ENCODE measurements at places on chromosomes 1 and 21.

DNA sequence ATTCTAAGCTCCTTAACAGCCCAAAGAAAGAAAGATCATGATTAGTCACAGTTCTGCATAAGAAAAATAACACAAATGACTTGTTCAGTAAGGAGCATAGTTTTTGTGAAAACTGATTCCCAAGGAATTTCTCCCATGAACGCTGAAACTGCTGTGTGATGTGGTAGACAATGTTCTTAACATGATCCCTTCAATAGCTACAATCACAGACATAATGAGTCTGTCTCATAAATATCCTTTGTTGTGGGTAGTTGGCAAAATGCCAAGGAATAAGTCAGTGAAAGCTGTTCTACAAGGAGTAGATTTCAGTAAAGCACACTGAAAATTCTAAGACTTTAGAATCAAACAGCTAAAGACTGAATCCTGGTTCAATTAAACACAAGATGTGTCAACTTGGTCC, 404.8 kb downstream of the HLX start:
- no peaks in the 10 kb centered on the region for H3K27me3 ChIP-seq
- no peaks in the 10 kb centered on the region for H3K4me1 ChIP-seq
- no peak overlapping the region for H3K27ac ChIP-seq
- no peak overlapping the region for H3K4me3 ChIP-seq

DNA sequence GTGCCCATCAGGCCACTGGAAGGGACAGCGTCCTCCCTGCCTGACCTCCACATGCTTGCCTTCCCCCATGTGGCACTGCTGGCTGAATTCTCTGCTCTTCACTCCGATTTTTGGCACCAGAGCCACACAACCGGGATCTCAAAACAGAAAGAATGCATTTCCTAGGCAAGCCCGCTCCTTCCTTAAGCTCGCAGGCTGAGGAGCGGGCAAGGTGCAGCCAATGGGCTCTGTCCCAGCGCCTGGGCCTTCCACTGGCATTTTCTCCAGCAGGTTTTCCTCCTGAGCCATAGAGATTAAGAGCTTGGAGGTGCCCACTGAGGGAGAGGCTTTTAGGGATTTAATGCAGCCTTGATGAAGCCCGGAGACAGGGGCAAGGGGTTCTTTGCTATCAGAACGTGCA, 158.0 kb downstream of the IGSF21 start:
- DNase-seq: no peak
- H3K4me1 ChIP-seq: no peaks in the 10 kb centered on the region
- H3K27me3 ChIP-seq: peaks cover 1% of the 10 kb centered on the region
- no peak overlapping the region for H3K27ac ChIP-seq
- H3K4me3 ChIP-seq: no peak overlapping the region
- no peaks in the 10 kb centered on the region for H3K36me3 ChIP-seq

DNA sequence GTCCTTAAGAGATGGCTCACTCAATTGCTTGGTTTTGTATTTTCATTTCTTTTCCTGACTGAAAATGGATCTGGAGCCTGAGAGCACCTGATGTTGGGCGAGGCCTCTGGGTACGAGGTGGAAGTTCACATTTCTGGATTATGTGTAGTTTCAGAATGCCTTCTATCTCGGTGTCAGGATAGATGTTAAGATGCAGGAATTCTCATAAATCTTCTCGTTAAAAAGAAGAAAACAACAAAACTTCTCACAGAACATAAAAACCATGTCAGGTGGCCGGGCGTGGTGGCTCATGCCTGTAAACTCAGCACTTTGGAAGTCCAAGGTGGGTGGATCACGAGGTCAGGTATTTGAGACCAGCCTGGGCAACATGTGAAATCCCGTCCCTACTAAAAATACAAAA, 101.8 kb downstream of the RHOU start:
- H3K4me1 ChIP-seq: no peaks in the 10 kb centered on the region
- no peaks in the 10 kb centered on the region for H3K27me3 ChIP-seq
- DNase-seq: no peak
- H3K27ac ChIP-seq: no peak overlapping the region
- no peak overlapping the region for H3K4me3 ChIP-seq

GRCh38 chr1:70966018-70966638, 81.5 kb downstream of the PTGER3 start:
- no peak overlapping the region for H3K27ac ChIP-seq
- H3K36me3 ChIP-seq: no peaks in the 10 kb centered on the region
- no peak overlapping the region for H3K4me3 ChIP-seq
- no peaks in the 10 kb centered on the region for H3K27me3 ChIP-seq
- no peak for DNase-seq
- no peaks in the 10 kb centered on the region for H3K4me1 ChIP-seq

DNA sequence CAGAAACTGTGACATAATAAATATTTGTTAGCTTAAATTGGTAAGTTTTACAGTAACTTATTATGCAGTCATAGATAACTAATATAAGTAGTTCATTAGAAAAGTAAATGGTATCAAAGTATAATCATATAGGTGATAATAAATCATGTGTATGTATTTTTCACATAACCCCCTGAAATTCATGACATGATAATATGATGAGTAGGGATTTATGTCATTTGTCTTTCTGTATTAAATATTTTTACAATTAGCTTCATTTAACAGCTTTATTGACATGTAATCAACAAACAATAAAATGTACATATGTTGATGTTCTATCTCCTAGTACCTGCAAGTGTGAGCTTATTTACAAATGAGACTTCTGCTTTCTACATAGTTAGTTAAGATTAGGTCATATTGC, 9.8 kb upstream of the FCGR2A start:
- DNase-seq: no peak
- no peak overlapping the region for H3K4me3 ChIP-seq
- no peaks in the 10 kb centered on the region for H3K27me3 ChIP-seq

- H3K4me3 ChIP-seq: peak overlapping the region; percentile 73
- H3K4me1 ChIP-seq: peaks cover 9% of the 10 kb centered on the region
- peak; percentile 92 for DNase-seq
- H3K36me3 ChIP-seq: no peaks in the 10 kb centered on the region
- peak overlapping the region; percentile 97 for H3K27ac ChIP-seq
Observed at GRCh38 chr1:12615865-12616708, 1.9 kb downstream of the DHRS3 start.

- H3K4me3 ChIP-seq: no peak overlapping the region
- H3K27ac ChIP-seq: no peak overlapping the region
- no peaks in the 10 kb centered on the region for H3K36me3 ChIP-seq
- H3K4me1 ChIP-seq: peaks cover 7% of the 10 kb centered on the region
- no peaks in the 10 kb centered on the region for H3K27me3 ChIP-seq
Observed at GRCh38 chr1:221884821-221885220, 142.9 kb upstream of the DUSP10 start.

GRCh38 chr1:159786465-159786864, 5.7 kb downstream of the DUSP23 start:
- H3K27me3 ChIP-seq: no peaks in the 10 kb centered on the region
- no peak overlapping the region for H3K27ac ChIP-seq

- H3K27me3 ChIP-seq: no peaks in the 10 kb centered on the region
- DNase-seq: no peak
- H3K36me3 ChIP-seq: no peaks in the 10 kb centered on the region
- H3K4me3 ChIP-seq: no peak overlapping the region
- H3K27ac ChIP-seq: no peak overlapping the region
- no peaks in the 10 kb centered on the region for H3K4me1 ChIP-seq
Observed at GRCh38 chr1:197544130-197544529, 231.2 kb downstream of the DENND1B start.

DNA sequence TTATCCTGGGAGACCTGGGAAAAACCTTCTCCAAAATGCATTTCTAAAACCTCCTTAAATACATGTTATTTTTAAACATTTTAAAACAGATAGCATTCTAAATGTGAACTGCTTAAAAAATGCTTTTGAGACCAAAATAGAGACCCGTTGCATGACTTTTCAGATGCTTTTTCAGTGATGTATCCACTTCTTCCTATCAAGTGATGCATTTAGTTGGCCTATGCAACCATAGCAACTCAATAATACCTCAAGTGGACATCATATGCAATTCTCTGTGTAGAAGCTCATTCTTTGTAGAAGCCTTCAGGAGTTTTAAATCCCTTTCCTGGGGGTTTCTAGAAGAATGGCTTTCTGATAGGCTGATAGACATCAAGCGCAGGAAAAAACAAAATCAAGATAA, 94.5 kb upstream of the RAVER2 start:
- H3K27me3 ChIP-seq: no peaks in the 10 kb centered on the region
- no peaks in the 10 kb centered on the region for H3K36me3 ChIP-seq
- no peak overlapping the region for H3K4me3 ChIP-seq
- H3K4me1 ChIP-seq: peaks cover 2% of the 10 kb centered on the region

- H3K27me3 ChIP-seq: no peaks in the 10 kb centered on the region
- H3K27ac ChIP-seq: no peak overlapping the region
- H3K4me3 ChIP-seq: no peak overlapping the region
- peak; percentile 38 for DNase-seq
- no peaks in the 10 kb centered on the region for H3K4me1 ChIP-seq
Observed at GRCh38 chr1:226625832-226626576, 77.4 kb downstream of the STUM start.

DNA sequence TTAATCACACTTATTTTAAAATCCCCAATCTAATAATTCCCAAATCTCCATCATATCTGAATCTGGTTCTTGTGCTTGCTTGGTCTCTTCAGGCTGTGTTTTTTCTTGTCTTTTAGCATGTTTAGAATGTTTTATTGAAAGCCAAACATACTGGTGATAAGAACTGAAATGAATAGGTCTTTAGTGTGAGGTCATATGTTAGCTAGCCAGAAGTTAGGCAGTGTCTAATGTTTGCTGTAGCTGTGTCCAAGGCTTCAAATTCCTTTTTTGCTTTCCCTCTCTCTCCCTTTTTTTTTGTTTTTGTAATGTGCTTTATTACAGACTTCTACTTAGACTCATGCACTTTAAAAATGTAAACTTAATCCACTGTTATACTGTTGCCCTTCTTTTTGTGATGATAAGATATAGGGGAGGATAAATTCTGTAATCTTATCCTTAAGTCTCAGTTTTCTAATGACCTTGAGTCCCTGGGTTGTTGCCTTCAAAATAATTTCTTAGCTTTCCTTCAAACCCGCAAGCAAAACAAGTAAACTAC, 725.1 kb downstream of the BRINP3 start:
- H3K4me1 ChIP-seq: no peaks in the 10 kb centered on the region
- no peak for DNase-seq
- no peak overlapping the region for H3K4me3 ChIP-seq
- H3K27ac ChIP-seq: no peak overlapping the region

- H3K27ac ChIP-seq: no peak overlapping the region
- H3K4me1 ChIP-seq: no peaks in the 10 kb centered on the region
- H3K36me3 ChIP-seq: no peaks in the 10 kb centered on the region
- DNase-seq: no peak
- H3K27me3 ChIP-seq: no peaks in the 10 kb centered on the region
Observed at GRCh38 chr1:110493059-110493699, 25.8 kb downstream of the KCNA10 start.

- H3K27me3 ChIP-seq: no peaks in the 10 kb centered on the region
- no peaks in the 10 kb centered on the region for H3K36me3 ChIP-seq
- no peaks in the 10 kb centered on the region for H3K4me1 ChIP-seq
- no peak overlapping the region for H3K27ac ChIP-seq
Observed at GRCh38 chr1:181587870-181588438, 104.6 kb downstream of the CACNA1E start.

- H3K4me3 ChIP-seq: no peak overlapping the region
- H3K4me1 ChIP-seq: no peaks in the 10 kb centered on the region
- no peaks in the 10 kb centered on the region for H3K27me3 ChIP-seq
Observed at GRCh38 chr1:34950428-34950827, 21.0 kb upstream of the DLGAP3 start.

GRCh38 chr1:31658721-31659120, 14.0 kb upstream of the PEF1 start:
- no peak overlapping the region for H3K4me3 ChIP-seq
- H3K27me3 ChIP-seq: no peaks in the 10 kb centered on the region
- DNase-seq: peak; percentile 62
- H3K27ac ChIP-seq: no peak overlapping the region

DNA sequence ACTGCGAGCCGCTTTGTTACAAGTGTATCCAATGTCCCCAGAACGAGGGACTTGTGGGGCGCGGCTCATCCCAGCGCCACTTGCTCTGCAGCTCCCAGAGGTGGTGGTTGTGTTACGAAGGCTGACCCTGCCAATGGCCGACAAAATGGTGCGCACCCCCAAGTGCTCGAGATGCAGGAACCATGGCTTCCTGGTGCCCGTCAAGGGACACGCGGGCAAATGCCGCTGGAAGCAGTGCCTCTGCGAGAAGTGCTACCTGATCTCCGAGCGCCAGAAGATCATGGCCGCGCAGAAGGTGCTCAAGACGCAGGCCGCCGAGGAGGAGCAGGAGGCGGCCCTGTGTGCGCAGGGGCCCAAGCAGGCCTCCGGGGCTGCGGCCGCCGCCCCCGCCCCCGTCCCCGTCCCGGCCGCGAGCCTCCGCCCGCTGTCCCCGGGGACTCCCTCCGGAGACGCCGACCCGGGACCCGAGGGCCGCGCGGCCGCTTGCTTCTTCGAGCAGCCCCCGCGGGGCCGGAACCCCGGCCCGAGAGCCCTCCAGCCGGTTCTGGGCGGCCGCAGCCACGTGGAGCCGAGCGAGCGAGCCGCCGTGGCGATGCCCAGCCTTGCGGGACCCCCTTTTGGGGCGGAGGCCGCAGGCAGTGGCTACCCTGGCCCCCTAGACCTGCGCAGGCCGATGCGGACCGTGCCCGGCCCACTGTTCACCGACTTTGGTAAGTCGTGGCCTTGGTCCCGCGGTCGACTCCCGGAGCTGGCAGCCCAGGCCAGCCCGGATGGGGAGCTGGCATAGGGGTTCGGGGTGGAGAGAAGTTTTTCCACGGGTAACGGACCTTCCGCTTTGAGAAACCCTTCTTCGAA, at the start of gene DMRTB1:
Gene DMRTB1 (plus strand): TSS at position 79 of the 855 bp plus-strand sequence. CDS start 55 bp downstream, at position 134.
- H3K27ac ChIP-seq: no peak within 1 kb of the TSS
- no peaks in the 10 kb centered on the region for H3K4me1 ChIP-seq
- H3K27me3 ChIP-seq: no peaks in the 10 kb centered on the region
- no peak for DNase-seq

DNA sequence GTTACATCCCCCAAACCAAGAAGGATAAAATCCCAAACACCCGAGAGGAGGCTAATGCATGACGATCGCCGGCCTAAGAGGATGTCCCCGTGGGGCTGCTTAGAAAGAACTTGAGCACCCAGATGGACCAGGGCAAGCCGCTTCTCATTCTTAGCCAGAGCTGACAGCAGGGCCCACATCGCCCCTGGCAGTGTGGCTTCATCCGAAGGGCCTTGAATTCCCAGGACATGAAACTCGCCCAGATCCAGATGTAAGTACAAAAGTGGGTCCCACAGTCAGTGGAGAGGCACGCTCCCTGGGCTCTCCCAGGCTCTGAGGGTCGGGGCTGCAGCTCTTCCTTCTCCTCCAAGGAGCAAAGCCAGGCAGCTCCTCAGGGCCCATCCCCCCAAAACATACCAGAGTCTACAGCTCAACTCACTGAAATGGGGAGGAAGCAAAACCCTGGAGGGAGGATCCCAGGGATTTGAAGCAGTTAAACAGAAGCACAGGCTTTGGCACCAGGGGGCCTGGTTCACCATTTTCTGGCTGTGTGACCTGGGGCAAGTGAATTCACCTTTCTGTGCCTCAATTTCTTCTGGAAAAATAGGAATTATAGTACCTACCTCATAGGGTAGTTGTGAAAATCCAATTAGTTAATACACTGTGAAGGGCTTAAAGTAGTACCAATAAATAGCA, 85.6 kb downstream of the MAN1C1 start:
- no peaks in the 10 kb centered on the region for H3K27me3 ChIP-seq

- DNase-seq: no peak
- peaks cover 3% of the 10 kb centered on the region for H3K4me1 ChIP-seq
- peaks cover 2% of the 10 kb centered on the region for H3K36me3 ChIP-seq
- H3K27me3 ChIP-seq: no peaks in the 10 kb centered on the region
Observed at GRCh38 chr1:113946678-113947387, 17.7 kb downstream of the HIPK1 start.

- no peaks in the 10 kb centered on the region for H3K36me3 ChIP-seq
- no peak within 1 kb of the TSS for H3K27ac ChIP-seq
Observed at GRCh38 chr1:43269627-43270375, at the start of gene TMEM125. TMEM125 (plus strand) TSS chr1:43269983; CDS start chr1:43272723, 2,740 bp downstream.

- H3K4me3 ChIP-seq: no peak overlapping the region
- no peaks in the 10 kb centered on the region for H3K4me1 ChIP-seq
- H3K36me3 ChIP-seq: no peaks in the 10 kb centered on the region
- H3K27ac ChIP-seq: no peak overlapping the region
- no peak for DNase-seq
Observed at GRCh38 chr1:19762175-19762779, 37.4 kb downstream of the TMCO4 start.

Measured in aorta (tissue), 5 donors.